ENCODE measurements at places on chromosomes 11 and 22.

- no peak for DNase-seq
Measured at GRCh38 chr11:2311353-2312133, 9.7 kb downstream of the TSPAN32 start.

- no peak for DNase-seq
Measured at GRCh38 chr11:12702999-12703453, 28.8 kb downstream of the TEAD1 start.

GRCh38 chr22:19663286-19663815, 51.0 kb upstream of the SEPTIN5 start:
- DNase-seq, result peak; percentile 48

- no peak for DNase-seq
Measured at GRCh38 chr11:48043991-48044512, 63.7 kb downstream of the PTPRJ start.

DNA sequence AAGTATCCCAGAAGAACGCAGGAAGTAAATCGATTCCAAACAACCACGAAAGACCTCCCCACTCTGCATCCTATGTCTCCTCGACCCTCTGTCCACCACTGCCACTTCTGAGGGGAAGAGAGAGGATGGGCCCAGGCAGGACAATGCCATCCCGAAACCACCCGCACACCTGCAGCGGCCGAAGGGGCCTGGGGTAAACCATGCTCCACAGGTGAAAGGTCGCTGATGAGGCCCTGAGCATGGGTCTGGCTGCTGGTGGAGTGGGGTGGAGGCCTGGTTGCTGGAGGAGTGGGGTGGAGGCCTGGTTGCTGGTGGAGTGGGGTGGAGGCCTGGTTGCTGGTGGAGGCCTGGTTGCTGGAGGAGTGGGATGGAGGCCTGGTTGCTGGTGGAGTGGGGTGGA, 13.1 kb downstream of the TOLLIP start:
- DNase-seq, result no peak

GRCh38 chr22:42743501-42743991, 22.9 kb upstream of the A4GALT start:
- no peak for DNase-seq

GRCh38 chr22:37907036-37907954, 1.2 kb downstream of the MICALL1 start:
- no peak for DNase-seq

DNA sequence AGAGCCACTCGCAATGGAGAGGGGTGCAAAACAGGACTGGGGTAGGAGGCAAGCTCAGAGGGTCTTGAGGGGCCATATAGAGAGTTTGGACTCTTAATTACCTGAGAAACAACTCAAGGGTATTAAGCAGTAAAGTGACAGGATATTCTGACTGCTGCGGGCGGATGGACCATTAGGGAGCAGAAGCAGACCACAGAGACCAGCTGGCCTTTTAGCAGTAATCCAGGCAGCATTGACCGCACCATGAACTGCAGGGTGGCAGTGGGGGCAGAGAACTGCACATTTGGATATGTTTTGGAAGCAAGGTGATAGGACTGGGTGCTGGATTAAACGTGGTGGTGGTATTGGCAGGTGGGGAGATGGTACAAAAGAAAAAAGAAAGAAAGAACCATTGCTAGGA, 125.3 kb downstream of the DBX1 start:
- no peak for DNase-seq

- no peak for DNase-seq
Measured at GRCh38 chr11:93143800-93144199, 54.0 kb downstream of the SLC36A4 start.

DNA sequence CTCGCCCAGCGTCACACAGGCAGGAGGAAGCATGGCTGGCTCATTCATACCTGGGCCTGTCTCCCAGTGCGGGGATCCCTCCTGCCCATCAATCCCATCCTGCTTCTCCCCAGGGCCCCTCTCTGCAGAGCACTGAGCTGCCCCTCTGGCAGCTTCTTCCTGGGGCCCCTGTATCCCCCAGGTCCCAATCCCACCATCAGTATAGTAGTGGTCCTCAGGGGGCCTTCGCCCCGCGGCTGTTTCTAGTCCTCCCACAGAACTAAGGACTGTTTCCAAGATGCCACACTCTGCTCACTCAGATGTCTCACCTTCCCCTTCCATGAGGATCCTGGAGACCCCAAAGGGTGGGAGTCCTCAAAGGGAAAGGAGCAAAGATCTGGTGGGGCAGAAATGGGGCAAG, 97.6 kb downstream of the PDE2A start:
- no peak for DNase-seq

GRCh38 chr22:43446916-43447315, 35.1 kb downstream of the MPPED1 start:
- DNase-seq, result no peak

GRCh38 chr22:36769541-36770512, 6.1 kb downstream of the IFT27 start:
- no peak for DNase-seq

DNA sequence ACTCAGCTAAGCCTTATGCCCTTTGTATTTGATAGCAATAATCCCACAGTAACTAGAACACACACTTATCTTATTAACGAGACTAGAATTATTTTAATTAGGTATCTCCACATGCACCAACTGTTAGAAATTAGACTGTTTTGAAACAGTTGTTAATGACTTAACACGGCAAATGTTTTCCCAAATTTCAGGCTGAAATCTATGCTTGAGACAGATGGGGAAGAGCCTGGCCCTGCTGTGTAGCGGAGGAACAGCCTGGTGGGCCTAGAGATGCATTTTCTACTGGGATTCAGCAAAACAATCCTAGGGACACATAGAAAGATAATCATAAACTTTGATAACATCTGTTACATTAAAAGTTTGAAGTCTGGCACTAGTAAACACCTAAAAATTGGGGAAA, 273.4 kb downstream of the TTC28 start:
- no peak for DNase-seq

DNA sequence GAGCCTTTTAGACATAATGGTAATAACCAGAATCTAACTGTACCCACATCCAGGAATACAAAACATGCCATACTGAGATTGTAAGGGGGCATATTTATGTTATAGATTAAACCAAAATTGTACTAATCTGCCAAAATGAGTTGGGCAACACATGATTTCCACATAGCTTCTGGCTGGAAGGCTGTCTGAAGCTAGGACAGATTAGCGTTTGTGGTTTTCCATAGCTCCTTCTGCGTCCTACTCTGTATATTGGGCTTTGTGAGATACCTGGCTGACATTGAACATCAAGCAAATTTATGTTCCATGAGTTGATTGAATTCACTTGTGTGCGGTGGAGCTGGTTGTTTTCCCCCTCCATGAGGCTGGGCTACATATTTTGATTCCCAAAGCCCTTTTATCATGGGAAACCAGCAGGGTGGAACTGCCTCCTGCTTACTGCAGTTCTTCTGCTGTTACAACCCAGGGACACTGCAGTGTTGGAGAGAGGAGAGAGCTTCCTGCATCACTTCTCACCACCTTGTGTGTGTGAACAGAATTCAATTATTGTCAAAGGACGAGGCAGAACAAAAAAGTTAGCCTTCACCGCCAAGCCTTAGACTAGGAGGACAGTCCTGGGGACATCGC, 114.9 kb downstream of the C11orf91 start:
- no peak for DNase-seq

GRCh38 chr11:120391854-120392253, 55.6 kb downstream of the ARHGEF12 start:
- no peak for DNase-seq

Data from retinal pigment epithelial cell (primary cell).